Stimulated activated CD4-positive, alpha-beta T cell treated with anti-CD3 and anti-CD28 coated beads, Interleukin-1b, Interleukin-23, amount 100 ng/mL, for 4 hours (primary cell): ENCODE measurements at places on chromosomes 12 and 14.
A peak's percentile ranks its signal among the peaks of the same experiment; 100 is the strongest.

GRCh38 chr12:122684297-122684813, 18.8 kb downstream of the HCAR2 start:
- DNase-seq, result no peak

DNA sequence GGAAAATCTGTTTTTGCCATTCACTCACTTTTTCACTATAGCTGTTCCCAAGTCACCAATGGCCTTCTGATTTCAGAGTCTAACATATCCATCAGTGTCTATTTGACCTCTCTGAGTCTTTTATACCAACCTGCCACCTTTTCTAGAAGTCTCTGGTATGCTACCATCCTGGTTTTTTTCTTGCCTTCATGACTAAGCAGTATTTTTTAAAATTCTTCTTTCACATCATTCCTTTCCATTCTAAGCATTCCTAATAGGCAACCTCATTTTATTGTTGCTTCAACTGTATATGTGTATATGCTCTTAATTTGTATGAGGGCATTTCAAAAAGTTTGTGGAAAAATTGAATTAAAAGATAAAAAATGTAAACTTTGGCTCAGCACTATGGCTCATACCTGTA, 5.0 kb downstream of the IRAK4 start:
- no peak for DNase-seq

DNA sequence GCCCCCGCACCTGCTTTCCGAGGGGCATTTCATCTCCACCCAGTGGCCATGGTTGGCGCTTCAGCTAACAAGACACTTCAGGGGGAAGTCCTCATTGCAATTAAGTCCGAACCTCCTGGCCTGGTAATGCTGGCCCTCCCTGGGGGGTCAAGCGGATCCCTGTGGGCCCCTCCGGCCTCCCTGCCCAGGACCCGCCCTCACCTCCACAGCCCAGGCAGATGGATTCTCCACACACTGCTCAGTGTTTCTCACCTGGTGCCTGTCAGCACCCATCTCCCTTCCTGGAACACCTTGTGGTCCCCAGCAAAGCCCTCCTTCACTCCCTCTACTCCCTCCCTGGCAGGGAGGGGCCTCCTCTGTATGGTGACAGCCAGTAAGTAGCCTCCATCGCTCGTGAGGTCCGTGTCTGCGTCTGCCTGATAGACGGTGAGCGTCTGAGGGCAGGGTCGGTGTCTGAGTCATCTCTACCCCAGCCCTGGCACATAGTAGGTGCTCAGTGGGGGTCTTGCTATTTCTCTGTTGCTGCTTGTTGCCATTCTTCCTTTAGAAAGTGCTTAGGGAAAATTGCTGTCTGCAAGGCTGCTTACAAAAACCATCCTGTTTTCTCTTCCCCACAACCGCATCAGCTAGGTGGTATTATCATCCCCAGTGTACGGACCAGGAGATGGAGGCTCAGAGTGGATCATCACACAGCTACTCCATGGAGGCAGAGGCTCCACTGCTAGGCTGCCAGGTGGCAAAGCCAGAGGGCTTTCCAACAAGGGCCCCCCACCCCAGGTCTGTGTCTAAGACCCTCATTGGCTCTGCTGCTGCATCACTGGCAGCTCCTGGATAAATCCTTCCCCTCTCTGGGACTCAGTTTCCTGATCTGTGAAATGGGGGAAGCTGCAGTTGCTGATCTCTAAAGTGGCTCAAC, 39.7 kb upstream of the EML1 start:
- DNase-seq, result no peak

- no peak for DNase-seq
Measured at GRCh38 chr12:59403259-59403932, 192.4 kb upstream of the SLC16A7 start.

- no peak for DNase-seq
Measured at GRCh38 chr12:101877806-101878242, 444 bp downstream of the DRAM1 start.

GRCh38 chr12:66503746-66504145, 175.1 kb downstream of the GRIP1 start:
- no peak for DNase-seq

- DNase-seq, result peak; percentile 77
Measured at GRCh38 chr14:61280526-61281185, 482 bp downstream of the TMEM30B start.

DNA sequence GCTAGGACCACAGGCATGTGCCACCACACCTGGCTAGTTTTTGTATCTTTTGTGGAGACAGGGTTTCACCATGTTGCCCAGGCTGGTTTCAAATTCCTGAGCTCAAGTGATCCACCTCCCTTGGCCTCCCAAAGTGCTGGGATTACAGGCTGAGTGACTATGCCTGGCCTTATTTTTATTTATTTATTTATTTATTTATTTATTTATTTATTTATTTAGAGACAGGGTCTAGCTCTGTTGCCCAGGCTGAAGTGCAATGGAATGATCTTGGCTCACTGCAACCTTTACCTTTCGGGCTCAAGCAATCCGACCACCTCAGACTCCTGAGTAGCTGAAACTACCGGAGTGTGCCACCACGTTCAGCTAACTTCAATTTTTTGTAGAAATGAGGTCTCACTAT, 117.0 kb upstream of the MAX start:
- no peak for DNase-seq

DNA sequence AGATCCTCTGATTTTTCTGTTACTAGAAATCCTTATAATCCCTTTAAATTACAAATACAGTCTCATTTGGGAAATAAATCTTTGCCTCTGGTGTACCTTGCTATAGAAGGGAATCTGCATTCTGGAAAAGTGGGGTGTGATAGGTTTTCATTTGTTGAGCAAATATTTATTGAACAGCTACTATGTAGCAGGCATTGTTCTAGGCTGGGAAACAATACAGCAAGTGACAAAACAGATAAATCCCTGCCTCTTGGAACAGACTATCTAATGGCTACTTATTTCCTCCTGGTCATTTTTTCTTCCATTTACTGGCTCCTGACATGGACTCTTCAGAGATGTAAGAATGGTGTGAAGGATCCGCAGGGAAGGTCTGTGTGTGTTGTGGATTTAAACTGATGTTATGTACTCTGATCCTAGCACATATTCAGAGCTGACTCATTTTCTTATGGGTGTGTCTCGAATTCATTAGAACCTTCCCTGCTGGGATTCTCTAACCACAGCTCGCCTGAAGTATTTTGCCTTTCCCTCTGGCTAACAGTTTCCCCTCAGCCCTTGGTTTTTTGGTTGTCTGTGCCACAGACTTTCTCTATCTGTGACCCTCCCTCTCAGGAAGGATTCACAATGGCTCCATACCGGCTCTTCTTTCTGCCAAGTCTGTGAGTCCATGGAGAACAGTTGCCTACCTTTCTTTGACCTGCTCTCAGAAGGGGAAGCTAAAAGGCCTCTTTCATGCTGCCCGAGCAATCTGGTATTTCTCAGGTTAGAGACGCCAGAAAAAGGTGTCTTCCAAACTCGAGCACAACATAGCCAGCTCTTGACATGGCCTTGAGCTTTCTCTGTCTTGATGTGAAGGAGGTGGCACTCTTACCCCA, 53.7 kb downstream of the TMTC2 start:
- no peak for DNase-seq

DNA sequence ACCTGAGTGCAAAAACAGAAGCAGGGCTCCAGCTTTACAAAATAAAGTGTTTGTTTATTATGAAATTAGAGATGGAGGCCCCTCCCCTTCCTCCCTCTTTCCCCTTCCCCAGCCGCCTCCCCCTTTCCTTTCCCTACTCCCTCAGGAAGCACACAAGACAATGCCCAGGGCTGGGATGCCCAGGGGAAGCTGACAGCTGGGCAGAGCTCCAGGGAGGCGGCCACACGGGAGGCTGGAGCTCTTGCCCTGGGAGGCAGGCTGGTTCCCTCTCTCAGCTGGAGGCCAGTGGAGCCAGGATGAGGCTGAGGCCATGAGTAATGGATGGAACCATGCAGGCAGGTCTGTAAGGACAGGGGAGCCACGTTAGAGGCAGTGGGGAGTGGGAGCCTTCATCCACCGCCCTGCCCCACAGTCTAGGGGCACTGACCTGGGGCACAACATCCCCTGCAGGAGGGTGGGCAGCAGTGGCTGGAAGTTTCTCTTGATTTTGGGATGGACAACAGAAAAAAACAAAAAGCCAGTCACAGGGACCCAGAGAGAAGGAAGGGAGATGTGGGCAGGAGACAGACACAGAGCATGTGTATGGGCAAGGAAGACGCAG, 5.1 kb downstream of the PSMB11 start:
- no peak for DNase-seq

- peak; percentile 43 for DNase-seq
Measured at GRCh38 chr14:91873471-91874415, 6.4 kb upstream of the TC2N start.

DNA sequence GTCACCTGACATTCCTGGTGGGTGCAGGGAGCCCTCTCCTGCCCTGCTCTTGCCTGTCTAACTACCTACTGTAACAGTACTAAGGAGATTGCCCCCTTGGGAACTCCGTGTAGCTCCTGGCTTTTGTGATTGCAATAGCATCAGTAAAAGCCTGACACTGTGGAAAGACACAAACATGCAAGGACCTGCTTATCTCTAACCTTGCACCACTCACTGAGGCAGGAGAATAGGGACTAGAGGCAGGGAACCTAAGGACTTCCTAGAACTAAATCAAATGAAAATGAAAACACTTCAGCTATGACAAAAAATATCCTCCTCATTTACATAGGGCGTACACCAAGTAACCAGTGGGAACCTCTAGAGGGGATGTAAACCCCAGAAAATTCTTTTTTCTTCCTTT, 28.5 kb downstream of the TUBA1A start:
- no peak for DNase-seq

- DNase-seq, result no peak
Measured at GRCh38 chr14:52121441-52121840, 52.6 kb upstream of the NID2 start.

GRCh38 chr14:93884950-93885349, 42.2 kb upstream of the FAM181A start:
- no peak for DNase-seq

GRCh38 chr14:55238019-55238680, 33.1 kb upstream of the FBXO34 start:
- DNase-seq, result no peak

- no peak for DNase-seq
Measured at GRCh38 chr14:33674927-33675326, 275.9 kb downstream of the EGLN3 start.

- no peak for DNase-seq
Measured at GRCh38 chr14:57834001-57834598, 31.8 kb downstream of the SLC35F4 start.

DNA sequence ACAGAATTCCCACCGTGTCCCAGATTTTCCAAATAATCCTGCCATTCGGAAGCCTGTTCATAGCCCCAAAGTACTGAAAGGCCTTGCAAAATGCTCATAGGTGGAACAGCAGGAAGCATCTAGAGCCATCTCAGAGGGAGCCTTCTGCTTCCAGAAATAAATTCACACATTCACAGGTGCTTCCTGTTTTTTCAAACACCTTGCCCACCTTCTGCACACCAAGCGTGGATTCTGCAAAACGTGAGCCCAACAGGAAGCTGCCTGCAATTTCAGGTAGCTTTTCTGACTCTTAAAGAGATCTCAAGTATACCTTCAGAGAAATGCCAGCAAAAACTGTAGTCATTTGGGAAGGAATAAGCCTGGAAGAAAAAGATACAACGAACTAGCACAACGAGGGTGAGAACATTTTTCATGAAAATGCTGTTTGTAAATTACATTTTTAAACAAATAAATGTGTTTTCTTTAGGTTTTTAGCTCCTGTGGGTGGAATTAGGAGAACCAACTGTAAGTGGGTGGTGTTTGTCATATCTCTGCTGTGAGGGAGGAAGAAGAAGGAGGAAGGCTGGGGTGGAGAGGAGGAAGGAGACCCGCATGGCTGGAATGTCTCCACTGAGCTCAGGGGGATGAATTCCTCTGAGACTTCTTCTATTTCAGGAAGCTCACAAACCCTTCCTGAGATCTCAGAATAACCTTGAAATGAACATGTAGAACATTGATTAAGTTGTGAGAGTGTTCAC, at the start of gene IFNG-AS1:
TSS of gene IFNG-AS1 (plus strand) at position 264 of the 737 bp plus-strand sequence.
- no peak for DNase-seq

GRCh38 chr14:98170575-98170974, 1101.4 kb downstream of the BCL11B start:
- DNase-seq, result no peak

DNA sequence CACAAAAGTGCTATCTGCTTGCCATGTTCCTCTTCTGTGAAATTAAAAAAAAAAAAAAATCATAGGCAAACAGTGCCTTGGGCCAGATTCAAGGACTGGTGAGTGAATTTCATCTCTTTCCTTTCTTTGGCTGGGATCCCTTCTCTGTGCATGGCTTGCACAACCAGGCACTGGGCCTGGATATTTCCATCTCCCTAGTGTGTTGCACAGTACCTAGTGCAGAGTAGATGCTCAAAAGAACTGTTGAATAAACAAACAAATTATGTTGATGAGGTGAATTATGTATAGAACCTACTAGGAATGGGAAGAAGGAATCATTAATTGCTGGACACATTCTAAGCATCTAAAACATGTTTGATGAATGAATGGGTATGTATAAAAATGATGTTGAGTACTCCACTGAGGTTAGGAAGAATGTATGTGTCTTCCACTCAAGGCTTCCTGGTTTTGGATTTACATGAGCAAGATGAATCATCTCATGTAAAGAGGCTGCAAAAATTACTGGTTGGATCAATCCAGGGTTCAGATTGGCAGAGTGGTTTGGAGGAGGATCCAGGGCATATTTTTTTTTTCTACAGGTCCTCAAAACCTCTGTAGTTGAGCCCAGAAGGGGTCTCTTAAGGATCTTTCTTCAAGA, 93.2 kb downstream of the EMP1 start:
- no peak for DNase-seq
